LoVo (cell line): ENCODE measurements at places on chromosomes 4 and X.

DNA sequence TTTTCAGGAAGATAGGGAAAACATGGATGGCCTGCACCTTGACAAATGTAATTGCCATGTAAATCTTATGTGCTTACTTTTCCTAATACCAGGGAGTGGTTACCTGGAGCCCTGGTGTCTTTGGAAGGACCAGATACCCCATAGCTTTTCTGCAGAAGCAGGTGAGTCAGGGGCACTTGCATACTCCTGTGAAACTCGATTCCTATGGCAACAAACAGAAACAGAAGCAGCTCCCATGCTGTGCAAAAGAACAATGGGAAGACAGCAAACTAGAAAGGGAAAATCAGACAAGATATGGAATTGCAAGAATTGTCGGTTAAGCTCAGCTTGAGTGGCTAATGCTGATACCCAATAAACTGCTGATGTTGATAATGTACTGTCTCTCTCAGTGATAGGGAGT lies 117.4 kb upstream of the AFF2 start:
- no peak for DNase-seq

GRCh38 chr4:3302786-3303564 lies 10.2 kb downstream of the RGS12 start:
- no peak for DNase-seq

DNA sequence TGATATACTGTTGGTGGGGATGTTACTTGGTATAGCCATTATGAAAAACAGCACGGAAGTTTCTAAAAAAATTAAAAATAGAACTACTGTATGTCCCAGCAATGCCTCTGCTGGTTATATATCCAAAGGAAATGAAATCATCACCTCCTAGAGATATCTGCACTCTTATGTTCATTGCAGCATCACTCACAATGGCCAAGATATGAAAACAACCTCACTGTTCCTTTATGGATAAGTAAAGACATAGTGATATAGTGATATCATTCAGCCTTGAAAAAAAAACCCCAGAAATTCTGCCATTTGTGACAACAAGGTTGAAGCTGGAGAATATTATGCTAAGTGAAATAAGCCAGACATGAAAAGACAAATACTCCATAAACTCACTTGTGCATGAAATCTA lies 543.8 kb upstream of the SLIT2 start:
- DNase-seq: no peak

GRCh38 chr4:170227928-170228327 lies 138.2 kb upstream of the AADAT start:
- DNase-seq: no peak

DNA sequence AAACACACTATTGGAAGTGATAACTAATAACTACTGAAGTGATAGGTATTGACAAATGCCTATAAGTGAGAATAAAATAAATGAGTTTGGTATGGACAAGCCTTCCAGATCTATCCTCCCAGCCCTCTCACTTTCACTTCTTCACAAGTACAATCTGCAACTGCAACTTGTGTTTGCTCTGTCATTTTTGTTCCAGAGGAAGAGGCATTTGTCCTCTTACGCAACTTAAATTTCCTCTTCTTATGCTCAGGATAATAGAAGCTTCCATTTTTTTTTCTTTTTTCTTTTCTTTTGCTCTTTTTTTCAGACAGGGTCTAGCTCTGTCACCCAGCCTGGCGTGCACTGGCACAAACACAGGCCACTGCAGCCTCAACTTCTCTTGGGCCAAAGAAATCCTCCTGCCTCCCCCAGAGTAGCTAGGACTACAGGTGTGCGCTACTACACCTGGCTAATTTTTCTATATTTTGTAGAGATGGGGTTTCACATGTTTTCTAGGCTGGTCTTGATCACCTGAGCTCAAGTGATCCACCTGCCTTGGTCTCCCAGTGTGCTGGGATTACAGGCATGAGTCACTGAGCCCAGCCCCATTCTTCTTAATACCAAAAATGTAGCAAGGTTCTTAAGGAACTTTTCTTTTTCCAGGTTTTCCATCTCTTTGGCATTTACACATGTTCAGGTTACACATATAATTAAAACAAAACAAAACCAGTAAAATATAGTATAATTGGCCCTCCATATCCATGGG lies 73.1 kb downstream of the PDGFC start:
- DNase-seq: peak; percentile 4

DNA sequence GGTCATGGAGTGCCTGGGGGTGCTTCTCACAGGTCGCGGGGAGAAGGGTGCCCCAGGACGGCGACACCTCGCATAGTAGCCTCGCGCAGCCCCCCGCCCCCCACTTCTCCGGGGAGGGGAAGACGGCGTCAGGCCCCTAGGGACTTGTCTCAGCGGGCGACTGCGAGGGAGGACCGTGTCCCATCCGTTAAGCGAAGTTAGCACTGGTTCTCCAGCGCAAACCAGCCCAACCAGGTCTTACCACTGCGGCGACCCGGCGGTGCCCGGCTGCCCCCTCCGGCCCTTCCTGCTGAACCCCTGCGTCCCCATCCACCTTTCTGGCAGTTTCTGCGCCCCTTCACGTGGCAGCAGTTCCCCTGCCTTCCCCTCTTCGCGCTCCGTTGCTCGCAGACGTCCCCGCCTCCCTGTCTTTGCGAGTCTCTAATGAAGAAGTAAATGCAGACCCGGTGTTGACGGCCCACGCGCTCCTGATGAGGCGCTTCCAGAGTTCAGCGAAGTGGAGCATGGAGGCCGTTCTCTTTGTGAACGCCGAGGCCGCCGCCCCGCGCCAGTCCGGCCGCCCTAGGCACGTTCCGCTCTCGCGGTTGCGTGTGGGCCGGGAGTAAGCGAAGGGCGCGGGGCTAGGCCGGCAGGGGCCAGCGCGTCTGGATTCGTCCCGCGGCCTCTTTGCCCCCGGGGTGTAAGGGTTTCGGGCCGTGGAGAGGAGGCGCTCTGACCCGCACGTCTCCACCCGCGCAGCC lies 3.0 kb downstream of the SLIT2 start:
- no peak for DNase-seq

- no peak for DNase-seq
Measured at GRCh38 chr4:31968842-31969241, 1248.7 kb downstream of the PCDH7 start.

- no peak for DNase-seq
Measured at GRCh38 chr4:16111533-16111932, 27.7 kb upstream of the PROM1 start.

GRCh38 chr4:139875411-139875825 lies 209.8 kb downstream of the MGST2 start:
- no peak for DNase-seq

GRCh38 chr4:44538534-44538933 lies 89.9 kb upstream of the KCTD8 start:
- no peak for DNase-seq
